ENCODE measurements at places on chromosomes 3 and 15. TPM values are rescaled to one million over a fixed set of nuclear protein-coding genes. Genes with fewer than 3 reads are reported as not detected.

LYSMD4 gene
- polyA plus RNA-seq = 8.1 TPM

CACNA1D gene
- not detected for polyA plus RNA-seq

CADPS gene
- not detected for polyA plus RNA-seq

WDR72 gene
- polyA plus RNA-seq = not detected

CHRNA7 gene
- polyA plus RNA-seq = 1.3 TPM

CFAP91 gene
- polyA plus RNA-seq = not detected

CHAC1 gene
- 0.45 TPM for polyA plus RNA-seq

SLC22A13 gene
- 0.22 TPM for polyA plus RNA-seq

MUSTN1 gene
- not detected for polyA plus RNA-seq

FAM43A gene
- 6.5 TPM for polyA plus RNA-seq

TBCCD1 gene
- 23.9 TPM for polyA plus RNA-seq

DNAH12 gene
- polyA plus RNA-seq = not detected

SETD5 gene
- polyA plus RNA-seq = 32.2 TPM

HACL1 gene
- 36.0 TPM for polyA plus RNA-seq

SLC2A2 gene
- polyA plus RNA-seq = not detected

MUC4 gene
- polyA plus RNA-seq = not detected

SERPINI2 gene
- polyA plus RNA-seq = not detected

SLMAP gene
- polyA plus RNA-seq = 13.5 TPM

ALDH1L1 gene
- polyA plus RNA-seq = not detected

IL17RC gene
- polyA plus RNA-seq = 9.4 TPM

AGBL1 gene
- polyA plus RNA-seq = not detected

PPM1L gene
- polyA plus RNA-seq = 0.28 TPM

ZNF80 gene
- 5.1 TPM for polyA plus RNA-seq

ALS2CL gene
- polyA plus RNA-seq = 1.3 TPM

UQCC5 gene
- 26.6 TPM for polyA plus RNA-seq

TLR9 gene
- not detected for polyA plus RNA-seq

CCR4 gene
- 98.0 TPM for polyA plus RNA-seq

MYL3 gene
- polyA plus RNA-seq = not detected

PRC1 gene
- 10.9 TPM for polyA plus RNA-seq

CRABP1 gene
- polyA plus RNA-seq = not detected

LRRC49 gene
- polyA plus RNA-seq = not detected

GOLGA8K gene
- polyA plus RNA-seq = not detected

GJD2 gene
- polyA plus RNA-seq = not detected

LYZL4 gene
- polyA plus RNA-seq = not detected

GOLGA6B gene
- polyA plus RNA-seq = not detected

GPR15 gene
- 10.6 TPM for polyA plus RNA-seq

SLC28A2 gene
- not detected for polyA plus RNA-seq

IL16 gene
- polyA plus RNA-seq = 317 TPM

ALCAM gene
- polyA plus RNA-seq = 6.4 TPM

CIDEC gene
- polyA plus RNA-seq = not detected

SLCO2A1 gene
- not detected for polyA plus RNA-seq

STXBP5L gene
- polyA plus RNA-seq = not detected

TRIP4 gene
- 47.3 TPM for polyA plus RNA-seq

GOLGA8J gene
- not detected for polyA plus RNA-seq

ZFAND6 gene
- polyA plus RNA-seq = 107 TPM

GP5 gene
- 0.41 TPM for polyA plus RNA-seq

STRIT1 gene
- not detected for polyA plus RNA-seq

KCNH8 gene
- polyA plus RNA-seq = not detected

NPHP3 gene
- polyA plus RNA-seq = 6.5 TPM

CADM2 gene
- polyA plus RNA-seq = not detected

ZNF592 gene
- 4.3 TPM for polyA plus RNA-seq

GOLGA6L10 gene
- polyA plus RNA-seq = not detected

SEMA3B gene
- polyA plus RNA-seq = not detected

FBXO45 gene
- polyA plus RNA-seq = 3.2 TPM

RTP4 gene
- 27.7 TPM for polyA plus RNA-seq

GPR171 gene
- 98.5 TPM for polyA plus RNA-seq

ZNF197 gene
- 3.7 TPM for polyA plus RNA-seq
